ENCODE measurements at places on chromosomes 1 and 21. TPM values are rescaled to one million over a fixed set of nuclear protein-coding genes. Genes with fewer than 3 reads are reported as not detected.

GRCh38 chr21:44972821-44973220 lies 33.0 kb downstream of the SLX9 start:
- DNase-seq, result no peak

ACKR1 gene
- 0.13 TPM for polyA plus RNA-seq

DNA sequence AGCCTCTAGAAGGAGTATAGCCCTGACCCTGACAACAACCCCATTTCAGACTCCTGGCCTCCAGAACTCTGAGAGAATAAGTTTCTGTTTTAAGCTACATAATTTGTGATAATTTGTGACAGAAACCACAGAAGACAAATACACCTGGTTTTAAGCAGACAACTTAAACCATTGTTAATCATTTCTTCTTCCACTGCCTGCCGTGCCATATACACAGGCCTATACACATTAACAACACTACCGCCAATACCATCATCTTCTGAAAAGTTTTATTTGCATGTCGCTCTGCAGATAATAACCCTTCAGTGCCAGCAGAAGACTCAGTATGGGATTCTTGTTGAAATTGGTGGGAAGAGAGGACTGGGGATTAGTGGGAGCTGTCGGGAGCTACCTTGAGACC lies 39.9 kb upstream of the KRTAP19-8 start:
- no peak for DNase-seq

DNA sequence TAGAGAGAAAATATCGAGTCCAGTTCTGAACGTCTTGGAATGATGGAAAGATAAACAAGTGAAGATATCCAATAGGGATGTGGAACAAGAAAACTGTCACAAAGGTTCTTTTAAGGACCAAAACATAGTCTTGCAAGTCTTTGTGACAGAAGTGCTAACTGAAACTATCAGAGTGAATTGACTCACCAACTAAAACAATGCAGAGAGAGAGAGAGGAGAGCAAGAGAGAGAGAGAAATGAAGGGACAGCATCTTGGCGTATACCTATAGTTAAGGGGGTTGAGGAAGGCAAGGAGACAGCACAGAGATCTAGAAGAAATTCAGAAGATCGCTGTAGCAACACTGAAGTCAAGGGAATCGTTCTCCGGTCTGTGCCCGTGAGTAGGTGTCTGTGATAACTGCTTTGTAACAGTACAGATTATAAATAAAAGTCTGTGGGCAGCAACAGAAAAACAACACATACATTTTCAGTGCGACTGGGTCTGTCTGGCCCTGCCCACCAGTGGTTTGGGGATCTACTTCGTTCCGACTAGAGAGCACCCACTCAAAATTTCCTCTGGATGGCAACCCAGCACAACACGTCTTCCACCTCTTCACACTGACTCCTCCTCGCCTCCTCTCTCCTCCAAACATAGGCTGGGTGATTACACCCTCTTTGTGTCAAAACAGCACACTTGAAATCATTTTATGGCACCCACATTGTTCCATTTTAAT lies 4.8 kb upstream of the COA6 start:
- no peak for DNase-seq

DNA sequence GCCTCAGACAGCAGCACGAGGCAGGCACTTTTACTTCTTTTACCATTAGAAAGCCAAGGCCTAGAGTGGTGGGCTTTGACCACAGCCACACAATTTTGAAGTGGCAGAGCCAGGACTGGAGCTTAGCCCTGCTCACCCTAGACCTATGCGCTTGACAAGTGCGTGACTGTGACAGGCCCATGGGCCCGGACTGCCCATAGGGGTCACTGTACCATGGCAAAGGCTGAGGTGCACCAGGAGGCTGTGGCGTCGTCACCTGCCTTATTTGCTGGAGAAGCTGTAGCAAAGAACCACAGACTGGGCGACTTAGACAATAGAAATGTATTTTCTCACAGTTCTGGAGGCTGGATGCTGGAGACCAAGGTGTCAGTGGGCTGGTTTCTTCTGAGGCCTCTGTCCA lies 2.6 kb upstream of the TMEM82 start:
- DNase-seq, result no peak

DNA sequence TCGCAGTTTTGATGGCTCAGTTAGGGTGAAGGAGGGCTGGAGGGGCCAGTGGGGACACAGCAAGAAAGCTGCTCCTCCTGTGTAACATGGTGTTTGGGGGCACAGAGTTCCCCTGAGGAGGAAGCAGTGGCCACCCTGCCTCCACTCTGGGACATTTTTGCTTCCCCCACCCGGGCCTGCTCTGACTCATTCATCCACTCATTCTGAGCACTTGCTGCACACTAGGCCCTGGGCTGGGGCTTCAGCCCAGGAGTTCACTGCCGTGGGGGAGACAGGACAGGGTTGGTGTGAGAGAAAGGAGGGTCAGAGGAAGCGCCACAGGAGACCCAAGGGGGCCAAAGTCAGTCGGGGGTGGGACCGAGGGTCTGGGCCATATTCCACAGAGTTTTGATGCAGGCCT lies 41.4 kb upstream of the ACOT11 start:
- DNase-seq, result no peak

Measured in left renal pelvis (tissue), 4 donors.